ENCODE measurements at places on chromosomes 7 and 10.

- DNase-seq, result no peak
These were observed 58.0 kb upstream of the ZPBP start for GRCh38 chr7:50151001-50151400.

DNA sequence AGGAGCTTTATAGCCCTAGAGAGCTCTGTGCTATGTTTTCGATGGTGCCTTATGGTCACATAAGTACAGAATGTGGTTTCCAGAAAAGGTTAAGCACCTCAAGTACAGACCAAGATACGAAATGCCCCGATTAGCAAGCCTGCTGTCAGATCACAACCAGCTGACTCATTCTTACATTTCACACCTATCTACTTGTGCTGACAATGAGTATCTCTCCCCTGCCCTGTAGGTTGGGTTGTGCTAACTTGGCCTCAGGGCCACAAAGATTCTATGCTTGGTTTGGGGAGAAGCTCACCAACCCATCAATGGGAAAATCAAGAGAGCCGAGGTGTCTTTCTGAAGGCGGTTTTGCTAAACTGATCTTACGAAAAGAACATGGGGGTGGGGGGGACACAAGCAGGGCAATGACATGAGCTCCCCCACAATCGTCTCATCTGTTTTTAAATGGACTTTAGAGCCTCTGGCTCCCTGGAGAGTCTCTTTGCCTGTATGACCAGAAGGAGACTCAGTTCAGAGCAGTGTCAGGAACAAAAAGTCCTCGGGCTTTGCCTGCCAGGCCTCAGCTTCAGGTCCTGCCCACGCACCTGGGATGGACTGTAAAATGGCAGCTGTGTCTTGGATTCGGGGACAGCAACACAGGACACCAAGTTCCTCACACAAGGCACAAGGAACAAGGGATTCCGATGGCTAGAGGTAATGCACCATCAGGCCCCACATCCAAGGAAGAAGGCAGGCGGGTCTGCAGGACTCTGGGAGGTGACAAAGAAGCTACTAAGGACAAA lies 55.1 kb downstream of the FAM53B start:
- DNase-seq, result no peak

DNA sequence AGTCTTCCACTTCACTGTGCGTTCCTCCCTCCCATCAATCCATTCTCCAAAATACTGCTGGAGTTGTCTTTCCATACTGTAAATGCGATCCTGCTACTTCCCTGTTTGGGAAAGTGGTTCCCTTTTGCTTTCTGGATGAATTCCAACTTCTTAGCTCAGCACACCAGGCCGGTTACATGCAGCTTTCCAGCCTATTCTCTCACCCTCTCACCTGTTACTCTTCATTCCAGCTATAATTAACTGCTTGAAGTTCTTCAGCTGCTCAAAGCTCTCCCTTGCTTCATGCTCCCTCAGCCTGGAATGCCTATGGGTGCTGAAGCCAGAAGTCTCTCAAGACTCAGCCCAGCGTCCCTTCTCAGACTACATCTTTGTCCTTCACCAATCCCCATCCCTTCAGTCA lies 6.0 kb upstream of the ZNRF2 start:
- no peak for DNase-seq

DNA sequence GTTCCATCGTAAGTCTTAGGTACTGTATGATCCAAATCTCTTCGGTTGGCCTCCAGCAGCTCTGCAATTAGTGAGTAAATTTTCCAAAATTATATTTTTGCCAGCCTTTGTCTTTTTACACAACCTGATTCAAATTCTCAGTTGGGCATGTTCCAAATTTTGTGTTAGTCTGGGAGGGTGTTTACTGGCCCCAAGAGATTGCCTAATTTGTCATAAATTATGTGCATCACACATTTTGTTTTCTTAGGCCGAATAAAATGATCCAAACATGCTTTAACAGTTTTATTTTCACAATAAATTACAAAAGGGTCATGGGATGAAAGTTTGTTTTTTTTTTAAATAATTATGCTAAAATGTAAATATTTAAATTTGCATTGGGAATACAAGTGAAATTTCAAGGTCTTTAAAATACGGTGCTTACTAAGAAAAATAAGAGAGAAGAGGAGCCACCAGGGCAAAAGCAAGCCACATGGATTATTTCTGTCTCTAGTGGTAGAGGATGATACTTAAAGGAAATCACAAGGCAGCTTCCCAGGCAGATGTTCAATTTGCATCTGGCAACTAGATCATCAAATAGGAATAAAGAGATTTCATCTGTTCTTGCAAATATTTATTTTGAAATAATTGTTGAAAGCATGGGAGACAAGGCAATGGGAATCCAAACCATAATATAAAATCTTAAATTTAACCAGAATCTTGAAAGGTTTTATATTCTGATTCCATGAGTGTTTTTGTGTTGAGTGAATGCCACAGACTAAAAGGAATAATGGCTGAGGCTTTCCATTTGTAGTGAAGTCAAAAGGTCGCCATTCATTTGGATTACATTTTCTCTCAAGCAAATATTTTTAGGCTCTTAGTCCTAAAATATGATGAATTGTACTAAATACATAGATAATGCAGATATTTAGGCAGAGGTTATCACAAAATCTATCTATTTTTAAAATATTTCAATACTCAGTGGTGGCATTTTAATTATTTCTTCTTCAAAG lies 111.1 kb downstream of the MDFIC start:
- no peak for DNase-seq

DNA sequence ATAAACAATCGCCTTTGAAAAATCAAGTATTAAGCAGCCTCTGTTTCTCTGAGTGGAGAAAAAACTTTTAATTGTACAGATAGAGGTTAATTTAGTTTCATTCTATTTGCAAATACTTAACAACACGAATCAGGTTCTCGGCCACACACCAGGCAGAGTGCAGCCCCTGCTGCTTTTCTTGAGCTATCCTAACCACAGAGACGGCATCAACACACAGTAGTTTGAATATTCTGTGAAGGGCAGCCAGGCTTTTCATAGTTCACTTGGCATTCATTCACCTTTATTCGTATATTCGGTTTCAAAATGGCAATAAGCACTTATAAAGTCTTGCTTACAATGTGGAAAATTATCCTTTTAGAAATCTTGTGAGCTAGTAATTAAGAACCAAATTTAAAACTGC lies 5.7 kb downstream of the ADARB2 start:
- DNase-seq, result no peak

GRCh38 chr10:30857803-30858202 lies 173.9 kb downstream of the ZNF438 start:
- no peak for DNase-seq

All from ELR (cell line).